ENCODE measurements at places on chromosomes 4 and X.
A peak's percentile ranks its signal among the peaks of the same experiment; 100 is the strongest.

- no peak for DNase-seq
Observed at GRCh38 chr4:102061133-102061532, 270.6 kb downstream of the BANK1 start.

DNA sequence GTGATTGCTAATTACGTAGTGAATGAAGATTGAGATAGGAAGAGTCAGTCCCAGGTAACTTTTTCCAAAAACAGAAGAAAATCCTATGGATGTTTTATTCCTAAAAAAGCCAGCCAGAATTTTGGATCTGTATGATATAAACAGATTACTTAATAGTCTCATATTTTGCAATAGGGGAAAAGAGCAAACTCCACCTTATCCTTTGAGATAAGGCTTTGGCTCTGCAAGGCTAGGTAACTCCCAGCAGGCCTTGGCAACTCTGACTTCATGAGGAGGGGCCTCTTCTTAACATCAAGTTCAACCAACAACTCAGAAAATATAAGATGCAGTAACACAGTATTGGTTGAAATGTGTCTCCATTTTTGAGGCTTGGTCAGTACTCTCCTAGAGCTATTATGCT is 98.7 kb upstream of the SLC4A4 start:
- no peak for DNase-seq

DNA sequence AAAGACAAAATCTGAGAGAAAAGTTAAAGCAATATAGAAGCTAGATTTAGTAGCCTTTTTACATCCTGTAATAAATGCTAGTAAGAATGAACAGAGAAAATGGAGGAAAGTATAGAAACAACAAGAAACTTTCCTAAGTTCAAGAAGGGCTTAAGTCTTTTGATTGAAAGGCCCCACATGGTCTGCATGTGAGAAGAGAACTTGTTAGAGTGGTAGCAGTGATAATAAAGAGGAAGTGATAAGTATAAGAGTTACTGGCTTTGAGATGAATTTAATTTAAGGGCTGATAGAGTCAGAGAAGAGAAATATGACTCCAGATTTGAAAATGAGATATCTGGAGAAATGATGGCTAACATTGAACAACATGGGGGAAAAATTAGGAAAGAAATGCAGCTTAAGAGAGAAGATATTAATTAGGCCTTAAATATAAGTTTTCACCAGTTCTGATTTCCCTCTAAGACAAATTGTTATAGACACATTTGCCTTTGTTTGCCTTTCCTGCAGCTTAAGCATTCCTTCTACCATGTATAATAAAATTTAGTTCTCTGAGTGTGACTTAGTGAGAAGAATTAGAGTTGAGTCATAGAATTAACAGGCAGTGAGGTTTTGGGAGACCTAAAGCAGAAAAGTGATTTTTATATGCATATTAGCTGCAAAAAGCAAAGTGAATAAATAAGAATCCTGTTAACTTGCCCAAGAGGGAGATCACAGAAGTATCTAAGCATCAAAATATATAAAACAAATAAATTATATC is 18.4 kb downstream of the ZFX start:
- no peak for DNase-seq

DNA sequence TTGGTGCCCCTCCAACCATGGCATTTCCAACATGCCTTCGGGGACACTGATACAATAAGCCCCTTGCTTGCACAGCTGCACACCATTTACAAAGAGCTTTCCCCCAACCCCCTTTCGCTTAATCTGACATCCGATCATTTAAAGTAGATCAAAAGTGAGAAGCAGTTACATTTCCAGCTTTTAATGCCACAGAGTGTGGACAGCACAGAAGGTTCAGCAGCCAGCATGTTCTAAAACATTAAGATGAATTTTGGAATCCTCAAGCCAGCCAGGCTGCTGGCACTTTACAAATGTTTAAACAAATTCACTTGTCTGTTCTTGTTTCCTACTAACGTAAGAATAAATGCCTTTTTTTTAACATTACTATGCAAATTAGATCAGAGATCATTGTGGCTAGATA is 284.4 kb upstream of the LDB2 start:
- DNase-seq, result no peak

GRCh38 chrX:12985331-12985730 is 10.4 kb downstream of the TMSB4X start:
- no peak for DNase-seq

GRCh38 chrX:42477396-42477795 is 300.6 kb downstream of the PPP1R2C start:
- DNase-seq, result no peak

DNA sequence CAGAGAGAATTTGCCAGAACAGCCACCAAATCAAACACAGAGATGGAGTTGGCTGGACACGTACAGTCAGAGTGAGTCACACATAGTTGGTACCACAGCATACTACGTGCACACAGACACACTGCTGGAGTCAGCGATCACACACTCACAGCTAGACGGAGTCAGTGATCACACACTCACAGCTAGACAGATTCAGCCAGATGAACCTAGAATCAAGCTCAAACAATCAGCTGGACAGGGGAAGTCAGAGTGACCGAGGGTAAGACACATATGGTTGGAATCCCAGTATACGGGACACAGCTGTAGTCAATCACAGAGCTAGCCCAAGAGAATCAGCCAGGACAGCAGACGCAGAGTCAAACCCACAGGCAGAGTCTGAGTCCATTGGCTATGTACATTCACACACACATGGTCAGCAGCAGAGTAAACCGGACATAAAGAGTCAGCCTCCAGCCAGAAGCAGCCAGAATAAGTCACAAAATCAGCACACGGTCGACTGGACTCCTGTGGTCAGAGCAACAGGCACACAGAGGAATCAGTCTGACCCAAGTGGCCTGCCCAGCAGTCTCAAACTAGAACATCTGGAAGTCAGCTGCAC is 4.6 kb downstream of the SLC38A5 start:
- peak; percentile 81 for DNase-seq

DNA sequence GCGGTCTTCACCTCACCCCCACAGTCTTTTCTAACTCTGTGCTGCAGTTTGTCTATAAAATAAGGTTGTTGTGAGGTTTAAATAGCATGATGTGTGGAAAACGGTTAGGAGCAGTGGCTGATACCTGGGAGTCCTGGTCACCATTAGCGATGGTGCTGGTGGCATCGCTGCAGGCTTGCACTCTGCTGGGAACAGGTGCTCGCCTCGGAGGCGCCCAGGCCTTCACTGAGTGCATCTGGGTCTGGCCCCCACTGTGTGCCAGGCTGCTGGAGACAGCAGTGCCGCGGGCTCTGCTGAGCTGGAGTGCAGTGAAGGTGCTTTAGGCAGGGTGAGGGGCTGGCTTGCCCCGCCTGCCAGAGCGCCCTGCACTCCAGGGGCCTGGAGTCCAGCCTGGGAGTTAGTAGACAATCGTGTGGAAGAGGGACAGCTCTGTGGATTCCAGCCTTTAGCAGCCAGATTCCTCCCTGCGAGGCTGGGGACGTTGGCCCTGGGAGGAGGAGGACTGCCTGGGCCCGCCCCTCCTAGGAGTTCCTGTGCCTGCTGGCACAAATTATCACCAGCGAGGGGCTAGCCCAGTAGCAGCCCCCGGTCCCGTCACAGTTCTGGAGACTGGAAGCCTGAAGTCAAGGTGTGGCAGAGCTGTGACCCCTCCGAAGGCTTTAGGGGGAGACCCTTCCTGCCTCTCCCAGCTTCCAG is 7.3 kb downstream of the RGS12 start:
- no peak for DNase-seq

DNA sequence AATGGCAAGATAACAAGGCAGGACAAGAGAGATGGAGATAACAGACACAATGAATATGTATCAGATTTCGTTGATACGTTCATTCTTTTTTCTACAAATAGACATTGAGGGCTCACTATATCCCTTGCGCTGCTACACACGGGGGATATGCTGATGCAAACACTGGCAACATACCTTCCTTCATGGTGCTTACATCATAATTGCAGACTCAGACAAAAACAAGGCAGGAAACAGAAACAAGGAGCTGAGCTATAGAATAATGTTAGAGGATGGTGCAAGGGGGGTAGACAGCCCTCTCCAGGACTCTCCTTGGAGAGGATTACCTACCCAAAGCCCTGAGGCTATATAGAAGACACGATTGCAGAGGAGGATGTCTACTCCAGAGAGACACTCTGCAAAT is 1069.5 kb downstream of the DMD start:
- DNase-seq, result no peak

DNA sequence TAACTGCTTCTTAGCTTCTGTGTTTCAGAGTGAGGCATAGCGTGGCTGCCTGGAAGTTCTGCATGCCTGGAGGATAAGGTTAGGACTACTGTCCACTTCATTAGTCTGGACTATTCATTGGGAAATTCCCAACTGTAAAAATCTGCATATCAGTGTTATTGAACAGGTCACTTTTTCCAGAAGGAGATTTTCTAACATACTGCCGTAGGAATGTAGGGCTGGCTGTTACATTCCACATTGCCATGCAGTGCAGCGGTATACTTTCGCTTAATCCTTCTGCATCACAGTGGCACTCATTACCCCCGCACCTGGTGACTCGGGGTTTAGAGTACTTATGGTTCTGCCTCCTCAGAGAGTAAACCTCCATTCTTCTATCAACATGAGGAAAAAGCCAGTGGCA is 104.6 kb downstream of the NPFFR2 start:
- DNase-seq, result no peak

DNA sequence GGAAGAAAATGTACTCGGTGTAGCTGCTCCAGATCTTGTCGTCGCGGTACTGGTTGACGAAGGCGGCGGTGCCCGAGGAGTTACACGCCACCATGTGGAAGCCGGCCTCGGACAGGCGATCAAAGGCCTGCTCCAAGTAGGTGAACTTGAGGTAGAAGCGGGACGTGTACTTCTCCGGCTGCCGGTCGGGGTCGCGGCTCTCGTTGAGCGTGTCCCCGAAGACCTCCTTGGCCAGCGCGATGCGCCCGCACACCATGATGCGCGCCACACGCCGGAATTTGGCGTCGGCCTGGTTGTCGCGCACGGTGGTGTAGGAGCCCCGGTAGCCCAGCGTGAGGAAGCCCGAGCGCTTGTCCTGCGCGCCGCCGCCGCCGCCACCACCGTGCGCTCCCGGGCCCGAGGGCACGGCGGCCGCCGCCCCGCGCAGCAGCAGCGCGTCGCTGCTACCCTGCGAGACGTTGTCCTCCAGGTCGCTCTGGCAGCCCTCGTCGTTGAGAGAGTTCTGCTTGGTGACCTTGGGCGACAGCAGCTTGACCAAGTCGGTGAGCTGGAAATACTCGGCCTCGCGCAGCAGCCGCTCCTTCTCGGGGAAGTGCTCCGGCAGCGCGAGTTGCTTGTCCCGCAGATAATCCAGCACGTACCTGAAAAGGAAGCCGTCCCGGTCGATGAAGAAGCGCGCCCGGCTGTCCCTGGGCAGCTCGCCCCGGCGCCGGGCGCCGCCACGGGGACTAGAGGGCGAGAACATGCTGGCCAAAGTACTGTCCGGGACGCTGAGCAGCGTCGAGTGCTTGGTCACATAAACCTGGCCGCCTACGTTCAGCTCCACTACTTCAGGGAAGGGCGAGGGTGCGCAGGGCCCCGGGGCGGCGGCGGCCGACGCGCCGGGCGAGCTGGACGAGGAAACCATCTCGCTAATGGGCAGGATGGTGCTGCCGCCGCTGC is 775 bp downstream of the KCTD8 start:
- DNase-seq, result no peak

GRCh38 chr4:144647590-144647989 is 1.6 kb downstream of the HHIP start:
- no peak for DNase-seq

DNA sequence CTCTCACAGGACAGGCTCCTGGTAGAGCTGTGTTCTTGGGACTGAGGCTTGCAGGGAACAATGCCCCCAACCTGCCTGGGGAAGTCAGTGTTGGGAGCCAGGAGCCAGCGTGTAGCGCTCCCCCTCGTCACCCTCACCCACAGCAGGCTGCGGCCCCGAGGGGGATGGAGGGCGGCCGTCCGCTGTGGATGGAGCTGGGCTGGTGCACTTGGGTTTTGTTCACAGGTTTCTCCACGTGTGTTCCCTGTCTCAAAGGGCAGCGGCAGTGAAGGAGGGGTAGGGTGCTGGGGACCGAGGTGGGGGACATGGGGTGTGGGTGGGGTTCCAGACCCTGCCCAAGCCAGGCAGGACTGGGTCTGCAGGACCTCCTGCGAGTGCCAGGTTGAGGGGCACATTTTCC is 69.1 kb downstream of the RGS12 start:
- DNase-seq, result no peak

DNA sequence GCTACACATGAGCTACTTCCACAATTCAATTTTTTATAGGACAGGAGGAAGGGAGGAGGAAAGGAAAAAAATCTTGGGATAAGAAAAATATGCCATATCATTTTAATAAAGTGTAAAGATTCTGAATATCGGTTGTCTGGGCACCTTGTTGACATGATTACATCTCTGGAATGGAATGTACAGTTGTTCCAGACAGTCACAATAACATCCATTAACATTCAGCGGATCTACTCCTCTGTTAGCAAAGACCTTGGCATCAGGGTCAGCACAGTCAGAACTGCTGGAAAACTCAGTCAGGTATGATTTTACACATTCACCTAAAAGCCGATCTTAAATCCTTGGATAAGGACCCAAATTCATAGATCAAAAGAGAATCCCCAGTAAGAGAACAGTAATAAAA is 85.4 kb upstream of the ARMCX2 start:
- DNase-seq, result no peak

GRCh38 chr4:173991316-173991715 is 292.2 kb downstream of the FBXO8 start:
- no peak for DNase-seq

GRCh38 chr4:67332627-67333026 is 212.7 kb downstream of the CENPC start:
- DNase-seq, result no peak

DNA sequence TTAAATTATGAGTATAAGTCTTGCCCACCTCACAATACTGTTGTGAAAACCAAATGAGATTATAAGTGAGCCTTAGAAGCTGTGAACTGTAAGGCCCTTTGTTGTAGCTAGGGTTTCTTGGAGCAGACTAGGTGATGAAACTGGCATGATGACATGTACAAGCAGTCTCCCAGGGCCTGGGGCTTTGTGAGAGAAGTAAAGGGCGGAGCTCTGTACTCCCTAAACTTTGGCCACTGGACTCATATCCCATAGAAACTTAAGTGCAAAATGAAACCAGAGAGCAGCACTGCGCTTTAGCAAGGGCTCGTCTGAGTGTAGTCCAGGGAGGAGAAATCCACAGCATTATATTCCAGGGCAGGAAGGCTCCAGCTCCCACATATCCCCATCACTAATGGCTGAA is 385.6 kb upstream of the FGF16 start:
- DNase-seq, result no peak

GRCh38 chrX:47060708-47061107 is 17.5 kb upstream of the RGN start:
- DNase-seq, result no peak

- no peak for DNase-seq
Observed at GRCh38 chr4:185508181-185508580, 27.1 kb downstream of the PDLIM3 start.
